ENCODE measurements at places on chromosomes 2 and 18.

DNA sequence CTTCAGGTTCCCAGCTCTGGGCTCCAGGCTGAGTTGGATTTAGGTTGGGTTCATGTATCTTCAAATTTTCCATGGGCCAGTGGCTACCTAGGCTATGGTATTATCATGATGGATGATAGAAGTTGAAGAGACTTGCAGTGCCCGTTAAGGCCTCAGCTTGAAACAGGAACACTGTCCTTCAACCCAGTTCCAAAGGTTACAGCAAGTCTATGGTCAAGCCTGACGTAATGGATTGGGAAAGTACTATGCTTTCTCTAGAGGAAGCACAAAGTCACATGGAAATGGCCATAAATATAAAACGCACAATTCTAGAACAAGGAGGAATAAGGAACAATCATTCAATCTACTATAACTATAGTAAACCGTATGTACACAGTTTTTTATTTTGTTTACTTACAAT lies 593.2 kb downstream of the ZEB2 start:
- DNase-seq: no peak

DNA sequence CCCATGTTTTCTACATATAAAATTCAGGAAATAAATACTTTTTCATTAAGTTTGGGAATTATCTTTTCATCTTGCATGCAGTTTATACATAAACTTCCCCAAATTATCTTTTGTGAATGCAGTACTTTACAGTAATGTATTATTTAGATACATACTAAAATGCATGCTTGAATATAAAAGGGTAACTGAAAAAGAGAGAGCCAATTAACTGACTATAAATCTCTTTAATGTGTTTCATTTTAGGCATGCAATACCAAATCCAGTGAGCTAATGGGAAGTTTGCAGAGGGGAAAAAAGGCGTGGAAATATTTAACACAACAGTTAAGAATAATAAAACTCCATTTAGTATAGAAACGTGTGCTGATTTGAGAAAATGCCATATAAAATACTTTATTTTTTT lies 39.2 kb downstream of the COL4A4 start:
- no peak for DNase-seq

DNA sequence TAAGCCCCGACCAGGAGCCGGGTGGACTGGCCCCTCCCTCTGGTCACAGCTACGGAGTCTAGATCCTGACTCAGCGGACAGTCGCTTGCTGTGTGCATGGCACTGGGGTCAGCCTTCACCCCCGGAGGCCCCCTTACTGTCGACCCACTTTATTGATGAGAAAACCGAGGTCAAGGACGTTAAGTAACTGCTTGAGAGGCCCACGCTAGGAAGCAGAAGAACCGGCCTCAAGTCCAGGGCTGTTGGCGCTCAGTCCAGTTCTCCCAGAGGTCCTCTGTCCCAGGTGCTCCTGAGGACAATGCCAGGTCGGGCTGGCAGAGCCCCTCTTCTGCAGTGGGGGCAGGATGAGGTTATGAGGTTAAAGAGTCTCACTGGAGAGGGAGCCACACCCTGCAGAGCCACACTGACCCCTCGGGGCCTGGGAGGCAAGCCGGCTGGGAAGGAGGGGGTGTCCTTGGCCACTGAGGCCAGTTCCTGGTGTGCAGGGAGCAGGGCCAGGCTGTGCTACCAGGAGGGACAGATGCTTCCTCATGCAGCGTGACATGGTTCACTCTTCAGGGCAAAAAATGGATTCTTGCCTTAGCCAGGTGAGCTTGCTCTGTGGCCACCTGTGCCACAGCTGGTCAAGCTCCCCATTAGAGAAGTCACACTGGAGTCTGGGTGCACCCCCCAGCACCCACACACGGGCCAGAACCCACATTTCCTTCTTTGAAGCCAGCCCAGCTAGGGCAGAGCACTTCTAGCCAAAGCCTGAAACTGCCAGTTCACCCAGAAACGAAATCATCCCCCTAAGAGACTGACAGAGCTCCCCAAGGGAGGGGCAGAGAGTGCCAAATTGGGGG lies 47.3 kb upstream of the HPCAL1 start:
- DNase-seq: no peak

DNA sequence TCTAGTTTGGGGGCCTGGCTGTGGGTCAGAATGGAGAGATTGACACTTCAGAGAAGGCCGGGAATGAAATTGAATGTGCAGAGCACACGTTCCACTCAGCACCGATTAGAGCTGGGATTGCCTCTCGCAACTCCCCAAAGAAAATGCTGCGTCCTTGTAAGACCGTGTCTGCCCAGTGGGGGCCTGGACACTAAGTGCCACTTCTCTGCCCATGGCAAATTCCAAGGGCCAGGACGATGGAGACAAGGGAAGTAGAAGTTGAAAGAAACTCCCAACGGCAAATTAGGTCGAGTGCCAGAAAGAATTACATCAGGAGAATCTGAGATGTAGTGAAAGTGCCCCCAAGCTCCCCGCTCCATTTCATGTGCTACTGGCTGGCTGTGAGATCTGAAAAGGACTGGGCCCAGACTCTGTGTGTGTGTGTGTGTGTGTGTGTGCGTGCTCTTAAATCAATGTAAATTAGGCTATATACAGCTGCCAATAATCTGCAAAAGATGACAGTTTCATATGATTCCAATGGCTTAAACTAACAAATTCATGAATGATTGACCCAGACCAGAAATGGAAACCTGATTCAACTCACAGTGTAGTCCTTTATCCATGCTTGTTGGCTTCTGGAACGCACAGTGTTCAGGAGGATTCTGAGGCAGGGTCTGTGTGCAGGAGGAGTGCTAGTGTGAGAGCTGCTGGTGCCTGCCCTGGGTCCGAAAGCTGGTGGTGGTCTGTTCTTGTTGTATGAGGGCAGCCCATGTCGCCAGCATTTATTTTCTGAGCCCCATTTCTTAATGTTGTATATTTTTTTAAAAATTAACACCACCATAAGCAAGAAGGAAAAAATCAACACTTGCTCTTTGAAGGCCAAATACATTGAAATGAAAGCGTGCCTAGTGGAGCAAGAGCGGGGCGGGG lies 234.3 kb downstream of the AGAP1 start:
- no peak for DNase-seq

DNA sequence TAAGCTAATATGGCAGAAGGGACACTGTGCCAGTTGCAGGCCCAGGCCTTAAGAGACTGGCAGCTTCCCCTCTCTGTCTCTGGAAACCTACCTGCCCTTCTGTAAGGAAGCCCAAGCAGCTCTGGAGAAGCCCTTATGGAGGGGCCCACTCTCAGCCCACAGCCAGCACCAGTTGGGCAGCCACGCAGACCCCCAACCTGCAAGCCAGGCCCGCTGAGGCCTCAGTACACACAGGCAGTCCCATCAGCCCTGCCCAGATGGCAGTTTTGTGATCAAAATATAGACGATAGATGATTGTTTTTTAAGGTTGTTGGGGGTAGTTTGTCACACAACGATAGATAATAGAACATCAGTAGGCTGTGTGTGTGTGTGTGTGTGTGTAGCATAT lies 36.8 kb upstream of the ALPP start:
- no peak for DNase-seq

DNA sequence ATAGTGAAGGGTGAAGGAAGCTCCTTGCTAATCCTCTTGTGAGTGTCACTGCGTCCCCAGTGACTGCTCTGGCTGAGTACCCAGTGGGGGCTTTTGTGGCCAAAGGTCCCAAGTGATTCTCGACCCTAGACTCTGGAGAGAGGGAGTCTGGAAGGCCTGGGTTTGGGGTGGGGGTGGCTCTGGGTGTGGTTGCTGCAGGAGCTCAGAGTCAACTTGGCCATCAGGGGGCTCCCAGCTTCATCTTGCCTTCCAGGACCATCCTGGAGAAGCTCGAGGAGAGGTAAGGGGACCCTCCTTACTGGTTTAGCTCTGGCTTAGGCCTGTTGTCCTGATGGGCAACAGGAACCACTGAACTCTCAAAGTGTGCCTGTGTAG lies 592 bp downstream of the PSD4 start:
- DNase-seq: no peak

GRCh38 chr2:162934191-162934590 lies 95.6 kb upstream of the KCNH7 start:
- DNase-seq: no peak

DNA sequence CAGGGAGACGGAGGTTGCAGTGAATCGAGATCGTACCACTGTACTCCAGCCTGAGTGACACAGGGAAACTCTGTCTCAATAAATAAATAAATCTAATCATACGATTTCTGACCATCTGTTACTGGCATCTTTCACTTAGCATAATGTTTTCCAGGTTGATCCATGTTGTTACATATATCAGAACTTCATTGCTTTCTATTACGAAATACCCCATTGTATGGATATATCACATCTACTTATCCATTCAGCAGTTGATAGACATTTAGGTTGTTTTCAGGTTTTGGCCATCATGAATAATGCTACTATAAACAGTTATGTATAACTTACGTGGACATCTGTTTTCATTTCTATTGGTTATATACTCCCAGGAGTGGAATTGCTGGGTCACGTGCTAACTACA lies 303.9 kb downstream of the PAX3 start:
- DNase-seq: no peak

- no peak for DNase-seq
Measured at GRCh38 chr2:148930046-148930775, 55.2 kb downstream of the KIF5C start.

- no peak for DNase-seq
Measured at GRCh38 chr2:201176081-201176481, 6.9 kb upstream of the CASP10 start.

DNA sequence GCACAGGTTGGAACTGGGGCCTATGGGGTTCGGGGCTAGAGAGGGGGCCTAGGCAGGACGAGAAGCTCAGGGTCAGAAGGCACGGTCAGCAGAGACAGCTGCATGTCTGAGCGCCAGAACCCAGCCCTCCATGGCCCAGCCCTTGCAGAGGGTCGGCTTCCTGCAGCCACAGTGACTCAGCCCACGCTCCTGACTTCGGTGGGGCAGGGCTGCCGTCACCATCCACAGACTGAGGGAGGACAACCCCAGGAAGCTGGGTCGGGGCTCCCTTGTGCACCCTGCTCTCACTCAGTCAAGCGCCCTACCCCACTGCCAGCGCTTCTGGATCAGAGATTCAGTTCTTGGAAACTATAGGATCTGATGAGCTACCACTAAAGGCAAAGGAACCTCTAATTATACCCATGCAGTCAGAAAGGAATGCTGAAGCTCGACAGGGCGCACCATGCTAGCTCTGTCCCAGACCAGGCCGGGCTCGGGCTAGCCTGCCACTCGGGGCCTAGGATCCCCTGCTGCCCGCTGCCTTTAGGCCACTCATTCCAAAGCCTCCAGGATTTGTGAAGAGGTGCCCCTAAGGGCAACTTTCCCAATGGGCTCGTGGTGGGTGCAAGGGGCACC lies 3.0 kb downstream of the ACTR1B start:
- no peak for DNase-seq

DNA sequence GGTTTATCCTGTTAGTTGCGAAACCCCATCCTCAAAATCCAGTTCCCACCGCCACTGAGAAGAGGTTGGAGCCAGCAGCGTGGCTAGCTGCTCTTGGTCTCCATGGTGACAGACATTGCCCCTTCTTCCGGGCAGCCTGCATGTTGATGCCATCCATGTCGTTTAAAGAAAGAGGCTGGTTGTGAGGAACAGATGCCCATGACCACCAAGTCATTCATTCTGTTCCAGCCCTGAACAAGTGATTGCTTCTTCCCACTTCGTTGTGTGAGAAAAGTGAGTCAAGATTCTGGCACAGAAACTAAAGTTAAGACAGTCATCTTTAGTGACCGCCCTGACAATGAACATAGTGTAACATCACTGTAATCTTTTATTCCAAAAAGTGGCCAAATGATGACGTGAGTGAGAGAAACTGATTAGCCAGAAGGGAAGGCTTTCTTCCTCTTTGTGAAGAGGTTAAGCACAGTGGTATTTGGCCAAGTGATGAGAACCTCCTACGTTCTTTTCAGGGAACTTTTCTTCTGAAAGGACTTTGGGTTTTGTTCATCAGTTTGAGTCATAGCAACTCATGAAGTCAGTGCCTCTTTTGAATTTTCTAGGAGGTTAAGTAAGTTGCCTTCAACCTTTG lies 272.5 kb downstream of the GALR1 start:
- DNase-seq: no peak

DNA sequence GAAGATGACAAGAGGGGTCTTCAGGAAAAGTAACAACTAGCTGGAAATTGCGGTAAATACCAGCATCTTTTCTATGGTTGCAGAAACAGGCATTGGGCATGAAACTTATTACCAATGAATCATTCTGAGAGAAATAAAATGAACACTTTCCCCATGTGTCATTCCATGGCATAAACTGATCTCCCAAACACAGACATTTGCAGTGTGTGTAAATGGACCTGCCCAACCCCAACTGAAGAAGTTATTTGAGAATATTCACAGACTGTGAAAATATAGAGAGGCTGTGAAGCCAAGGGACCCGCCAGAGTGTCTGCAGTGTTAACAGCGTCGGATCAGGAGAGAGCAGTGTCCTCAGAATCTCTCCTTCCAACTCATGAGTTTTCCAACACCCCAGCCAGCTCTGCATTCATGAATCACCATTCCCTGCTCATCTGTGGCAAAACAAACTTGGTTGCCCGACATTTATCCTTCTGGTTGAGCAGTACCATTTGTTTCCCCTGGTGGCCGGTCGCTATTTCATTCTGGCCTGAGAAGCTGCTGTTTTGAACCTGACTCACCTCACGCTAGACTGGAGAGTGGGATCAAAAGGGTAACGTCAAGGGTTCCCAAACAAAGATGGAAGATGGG lies 238.4 kb downstream of the PID1 start:
- DNase-seq: no peak

DNA sequence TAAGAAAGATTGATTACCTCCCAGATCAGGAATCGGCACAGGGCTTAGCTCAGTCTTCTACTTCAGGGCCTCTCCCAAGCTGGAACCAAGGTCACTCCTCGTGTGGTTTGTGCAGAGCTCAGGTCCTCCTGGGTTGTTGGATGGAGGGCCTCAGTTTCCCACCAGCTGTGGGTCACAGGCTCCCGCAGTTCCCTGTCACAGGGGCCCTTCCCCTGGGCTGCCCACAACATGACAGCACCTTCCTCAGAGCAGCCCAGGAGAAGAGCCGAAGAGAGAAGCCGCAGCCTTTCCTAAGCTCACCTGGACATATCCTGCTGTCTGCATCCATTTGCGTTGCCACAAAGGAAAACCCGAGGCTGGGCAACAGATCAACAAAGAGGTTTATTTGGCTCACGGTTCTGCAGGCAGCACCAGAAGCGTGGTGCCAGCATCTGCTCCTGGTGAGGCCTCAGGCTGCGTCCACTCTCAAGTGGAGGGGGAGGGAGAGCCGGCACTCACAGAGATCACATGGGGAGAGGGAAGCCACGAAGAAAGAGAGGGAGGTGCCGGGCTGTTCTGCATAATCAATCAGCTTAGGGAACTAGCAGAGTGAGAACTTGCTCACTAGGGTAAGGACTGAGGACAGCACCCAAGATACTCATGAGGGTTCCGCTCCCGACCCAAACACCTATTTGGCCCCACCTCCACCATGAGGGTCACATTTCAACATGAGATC lies 13.0 kb upstream of the ALLC start:
- DNase-seq: no peak

DNA sequence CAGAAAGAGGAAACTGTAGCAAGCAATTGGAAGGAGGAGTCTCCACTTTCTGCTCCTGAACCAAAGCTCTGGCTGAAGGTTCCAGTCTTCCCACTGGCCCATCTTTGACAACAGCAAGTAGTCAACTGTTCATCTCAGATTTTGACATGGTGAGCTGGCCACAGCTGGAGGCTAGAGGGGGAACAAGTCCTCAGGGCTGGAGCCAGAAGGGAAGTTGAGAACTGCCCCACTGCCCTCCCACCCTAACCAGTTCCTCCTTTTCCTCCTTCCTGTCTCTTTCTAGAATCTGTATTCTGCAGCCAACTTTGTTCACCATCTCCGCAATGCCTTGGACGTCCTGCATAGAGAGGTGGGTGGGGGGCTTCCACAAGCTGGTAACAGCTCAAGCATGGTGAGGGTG lies 105.8 kb downstream of the PLB1 start:
- DNase-seq: no peak

GRCh38 chr2:33312355-33312754 lies 164.1 kb upstream of the RASGRP3 start:
- DNase-seq: no peak
